Activated CD8-positive, alpha-beta T cell treated with anti-CD3 and anti-CD28 coated beads for 36 hours (primary cell): ENCODE measurements at places on chromosomes 11 and 22.

DNA sequence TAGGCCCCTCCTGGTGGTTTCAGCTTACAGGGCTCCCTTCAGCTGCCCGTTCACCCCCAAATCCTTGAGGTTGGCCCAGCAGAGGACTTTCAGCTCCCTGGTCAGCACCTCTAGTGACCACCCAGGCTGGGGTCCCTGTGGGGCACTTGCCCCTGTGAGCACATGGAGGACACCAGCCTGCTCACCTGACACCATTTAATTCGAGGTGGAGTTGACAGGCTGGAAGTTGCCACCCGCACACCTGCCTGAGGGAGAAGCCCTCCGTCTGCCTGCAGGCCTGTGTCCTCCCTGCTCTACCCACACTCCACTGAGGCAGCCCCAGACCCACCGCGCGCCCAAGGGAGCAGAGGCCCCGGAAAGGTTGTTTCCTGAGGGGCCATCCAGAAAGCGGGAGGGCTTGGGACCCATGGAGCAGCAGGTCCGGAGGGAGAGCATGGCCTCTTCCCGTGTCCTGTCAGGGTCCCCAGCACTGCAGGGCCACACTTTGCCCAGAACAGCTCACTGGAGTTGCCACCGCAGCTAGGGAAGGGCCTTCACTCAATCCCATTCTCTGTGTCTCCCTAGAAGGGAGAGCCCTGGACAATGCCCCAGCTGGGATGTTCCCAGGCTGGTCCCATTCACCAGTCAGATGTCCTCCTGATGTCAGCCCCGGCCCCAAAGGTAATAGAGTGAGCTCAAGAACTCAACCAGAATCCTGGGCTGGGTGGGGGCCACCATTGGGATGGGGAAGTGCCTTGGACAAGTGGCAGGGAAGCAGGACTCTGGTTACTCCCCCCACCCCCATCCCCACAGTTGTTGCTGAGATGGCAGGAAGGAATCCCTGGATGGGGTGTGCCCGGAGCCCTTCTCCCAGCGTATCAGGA, 82.4 kb downstream of the MED15 start:
- no peak for DNase-seq

DNA sequence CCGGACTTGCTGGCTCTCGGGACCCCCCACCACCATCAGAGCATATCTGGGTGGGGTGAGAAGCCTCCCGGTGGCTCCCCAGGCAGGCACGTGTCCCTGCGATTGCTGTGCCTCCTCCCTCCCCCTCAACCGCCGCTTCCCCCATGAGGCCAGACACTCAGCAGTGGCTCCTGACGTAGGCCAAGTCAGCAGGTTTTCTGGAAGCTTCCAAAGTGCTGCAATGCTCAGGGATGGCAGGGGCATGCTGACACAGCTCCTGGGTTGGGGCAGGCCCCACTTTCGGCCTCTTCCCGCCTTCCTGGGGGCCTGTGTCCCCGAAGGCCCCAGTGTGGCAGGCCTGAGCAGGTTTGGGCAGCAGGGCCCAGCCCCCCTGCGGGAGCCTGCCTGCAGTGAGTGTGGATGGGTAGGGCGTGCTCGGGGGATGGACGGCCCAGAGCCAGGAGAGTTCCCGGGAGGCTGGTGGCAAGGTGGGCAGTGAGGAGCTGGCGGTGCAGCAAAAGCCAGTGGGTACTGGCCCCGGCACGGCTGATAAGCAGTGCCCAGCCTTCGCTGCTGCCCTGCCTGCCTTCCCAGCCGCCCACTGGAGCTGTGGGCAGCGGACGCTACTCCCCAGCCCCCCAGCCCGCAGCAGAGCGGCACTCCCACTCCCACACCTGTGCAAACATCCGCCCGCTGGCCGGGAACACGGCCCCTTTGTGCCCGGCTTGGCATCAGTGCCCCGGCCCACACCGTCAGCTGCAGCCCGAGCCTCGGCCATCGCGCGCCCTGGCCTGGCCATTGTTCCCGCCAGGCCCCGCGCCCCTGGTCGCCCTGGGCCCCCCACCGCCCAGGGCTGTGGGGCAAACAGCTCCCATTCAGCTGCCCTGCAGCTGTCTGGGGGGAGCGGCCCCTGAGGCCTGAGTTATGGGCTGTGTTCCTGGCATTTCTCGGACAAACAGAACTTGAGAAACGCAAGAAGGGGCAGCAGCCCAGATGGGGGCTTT, 125.0 kb downstream of the KCNQ1OT1 start:
- DNase-seq: no peak

GRCh38 chr22:47210112-47210657, 447.7 kb downstream of the TBC1D22A start:
- DNase-seq: no peak

GRCh38 chr11:65867284-65868071, 5.1 kb downstream of the EFEMP2 start:
- peak; percentile 58 for DNase-seq

- DNase-seq: no peak
Measured at GRCh38 chr11:70033711-70034070, 44.4 kb upstream of the ANO1 start.

DNA sequence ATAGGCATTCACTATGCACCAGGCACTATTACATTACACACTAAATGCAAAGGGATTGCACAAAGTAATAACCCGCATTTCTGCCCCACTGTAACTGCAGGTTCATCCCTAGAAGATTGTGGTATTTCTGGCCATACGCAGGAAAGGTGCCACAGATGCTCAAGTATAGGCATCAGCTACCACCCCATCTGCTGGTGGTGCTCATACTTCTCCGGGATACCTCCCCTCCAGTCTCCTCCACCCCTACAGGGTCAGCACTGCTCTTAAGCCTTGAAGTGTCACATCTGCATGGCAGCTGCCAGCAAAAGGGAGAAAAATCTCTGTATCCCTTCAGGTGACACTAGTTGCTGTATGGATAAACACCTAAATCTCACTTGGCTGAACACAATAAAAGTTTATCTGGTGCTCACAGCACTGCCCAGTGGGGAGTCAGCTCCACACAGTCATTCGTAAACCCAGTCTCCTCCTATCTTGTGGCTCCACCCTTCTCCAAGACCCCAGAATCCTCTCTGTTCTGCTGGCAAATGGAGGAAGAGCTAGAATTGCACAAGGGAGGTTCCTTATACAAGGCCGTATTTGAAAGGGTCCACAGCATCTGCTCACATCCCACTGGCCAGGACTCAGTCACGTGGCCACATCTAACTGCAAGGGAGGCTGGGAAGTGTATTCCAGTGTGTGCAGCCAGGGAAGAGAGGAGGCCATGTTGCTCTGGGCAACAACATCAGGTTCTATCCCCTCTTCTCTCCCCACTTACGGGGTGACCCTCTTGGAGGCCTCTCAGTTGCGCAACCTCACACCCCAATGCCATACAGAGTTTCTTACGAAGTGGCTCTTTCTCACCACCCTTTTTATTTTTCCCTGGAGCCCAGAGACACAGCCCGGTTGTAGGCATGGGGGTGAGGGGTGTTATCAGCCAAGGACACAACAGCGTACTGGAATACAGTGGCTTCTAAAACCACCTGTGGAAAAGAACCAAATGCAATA, 114.7 kb downstream of the BUD13 start:
- DNase-seq: no peak

DNA sequence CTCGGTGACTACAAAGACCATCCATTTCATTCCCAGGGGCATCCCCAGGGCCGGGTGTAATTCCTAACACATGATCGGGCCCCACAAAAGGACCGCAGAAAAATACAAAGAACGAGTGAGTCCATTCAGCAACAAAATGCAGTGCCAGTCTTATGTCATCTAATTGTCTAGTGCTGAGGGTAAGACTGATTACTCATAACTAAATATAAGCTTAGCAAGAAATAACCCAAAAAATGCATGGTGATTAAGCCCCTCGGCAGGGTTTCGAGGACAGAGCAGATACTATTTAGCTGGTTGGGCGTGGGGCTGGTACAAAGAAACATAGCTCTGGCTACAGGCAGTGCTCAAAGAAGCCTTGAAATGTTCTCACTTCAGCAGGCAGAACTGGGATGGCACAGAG, 1078.9 kb downstream of the OPCML start:
- no peak for DNase-seq

- no peak for DNase-seq
Measured at GRCh38 chr11:130478881-130479280, 30.4 kb downstream of the ADAMTS15 start.

GRCh38 chr11:11537871-11538270, 83.9 kb downstream of the GALNT18 start:
- DNase-seq: no peak

- no peak for DNase-seq
Measured at GRCh38 chr22:46162771-46163556, 12.6 kb downstream of the PPARA start.

GRCh38 chr11:40285558-40285957, 1173.9 kb downstream of the LRRC4C start:
- no peak for DNase-seq

DNA sequence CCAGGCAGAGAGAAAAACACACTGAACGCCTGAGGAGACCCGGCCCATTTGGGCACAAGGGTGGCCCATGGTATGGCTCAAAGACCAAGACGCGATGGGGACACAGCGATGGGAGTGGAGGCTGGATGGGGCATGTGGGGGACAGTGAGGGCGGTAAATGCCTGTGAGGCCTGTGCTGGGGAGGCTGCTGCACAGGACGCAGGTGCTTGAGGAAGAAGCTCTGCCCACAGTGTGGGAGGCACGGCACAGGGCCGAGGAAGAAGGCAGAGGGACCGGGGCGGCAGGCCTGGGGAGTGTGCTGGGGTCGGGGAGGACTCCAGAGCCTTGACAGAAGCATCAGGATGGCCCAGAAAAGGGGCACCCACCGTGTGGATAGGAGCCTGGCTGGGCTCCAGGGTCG, 75.9 kb upstream of the WNT11 start:
- DNase-seq: no peak

GRCh38 chr11:125481531-125481930, 14.5 kb downstream of the FEZ1 start:
- no peak for DNase-seq

DNA sequence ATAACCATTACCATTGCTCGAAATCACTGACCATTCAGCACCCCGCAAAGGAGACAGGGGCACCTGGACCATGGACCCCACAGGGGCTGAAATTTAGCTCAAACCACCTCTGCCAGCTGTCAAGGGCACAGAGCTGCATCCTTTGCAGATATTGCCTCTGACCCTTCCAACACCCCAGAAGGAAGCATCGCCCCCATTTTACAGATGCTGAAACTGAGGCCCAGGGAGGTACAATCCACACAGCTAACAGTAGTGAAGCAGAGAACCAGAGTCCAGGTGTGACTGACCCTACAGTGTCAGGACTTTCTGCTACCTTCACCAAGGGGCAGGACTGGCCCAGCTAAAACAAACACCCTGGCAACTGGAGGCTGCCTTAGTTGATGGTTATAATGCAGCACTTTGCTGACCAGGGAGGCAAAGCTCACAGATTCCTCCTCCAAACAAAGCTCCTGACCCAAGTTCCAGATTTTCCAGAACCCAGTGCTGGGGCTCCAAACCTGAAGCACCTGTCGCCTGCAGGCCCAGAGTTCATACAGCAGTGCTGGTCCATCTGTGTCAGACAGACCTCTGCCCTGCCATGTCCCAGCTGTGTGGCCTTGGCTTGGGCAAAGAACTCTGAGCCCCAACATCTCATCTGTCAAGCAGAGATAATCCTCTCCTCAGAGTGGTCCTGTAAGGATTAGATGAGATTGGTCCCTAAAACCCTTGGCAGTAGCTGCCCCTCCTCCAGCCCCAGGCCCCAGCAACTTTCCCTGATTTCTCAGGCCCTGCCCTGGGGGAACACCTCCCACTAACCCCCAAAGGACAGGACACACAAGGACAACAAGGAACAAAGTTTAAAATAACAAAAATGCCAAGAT, 15.2 kb upstream of the ARAP1 start:
- no peak for DNase-seq

GRCh38 chr22:44398856-44399837, 86.4 kb upstream of the SHISAL1 start:
- DNase-seq: no peak

- DNase-seq: no peak
Measured at GRCh38 chr11:91296629-91297028, 928.0 kb upstream of the FAT3 start.

GRCh38 chr11:72140661-72141060, 5.1 kb downstream of the FOLR3 start:
- DNase-seq: no peak

GRCh38 chr11:68855205-68855981, 13.7 kb upstream of the CPT1A start:
- peak; percentile 21 for DNase-seq

- DNase-seq: no peak
Measured at GRCh38 chr11:36779791-36780190, 181.8 kb upstream of the RAG2 start.

GRCh38 chr22:45452565-45453379, 39.3 kb downstream of the RIBC2 start:
- DNase-seq: no peak

DNA sequence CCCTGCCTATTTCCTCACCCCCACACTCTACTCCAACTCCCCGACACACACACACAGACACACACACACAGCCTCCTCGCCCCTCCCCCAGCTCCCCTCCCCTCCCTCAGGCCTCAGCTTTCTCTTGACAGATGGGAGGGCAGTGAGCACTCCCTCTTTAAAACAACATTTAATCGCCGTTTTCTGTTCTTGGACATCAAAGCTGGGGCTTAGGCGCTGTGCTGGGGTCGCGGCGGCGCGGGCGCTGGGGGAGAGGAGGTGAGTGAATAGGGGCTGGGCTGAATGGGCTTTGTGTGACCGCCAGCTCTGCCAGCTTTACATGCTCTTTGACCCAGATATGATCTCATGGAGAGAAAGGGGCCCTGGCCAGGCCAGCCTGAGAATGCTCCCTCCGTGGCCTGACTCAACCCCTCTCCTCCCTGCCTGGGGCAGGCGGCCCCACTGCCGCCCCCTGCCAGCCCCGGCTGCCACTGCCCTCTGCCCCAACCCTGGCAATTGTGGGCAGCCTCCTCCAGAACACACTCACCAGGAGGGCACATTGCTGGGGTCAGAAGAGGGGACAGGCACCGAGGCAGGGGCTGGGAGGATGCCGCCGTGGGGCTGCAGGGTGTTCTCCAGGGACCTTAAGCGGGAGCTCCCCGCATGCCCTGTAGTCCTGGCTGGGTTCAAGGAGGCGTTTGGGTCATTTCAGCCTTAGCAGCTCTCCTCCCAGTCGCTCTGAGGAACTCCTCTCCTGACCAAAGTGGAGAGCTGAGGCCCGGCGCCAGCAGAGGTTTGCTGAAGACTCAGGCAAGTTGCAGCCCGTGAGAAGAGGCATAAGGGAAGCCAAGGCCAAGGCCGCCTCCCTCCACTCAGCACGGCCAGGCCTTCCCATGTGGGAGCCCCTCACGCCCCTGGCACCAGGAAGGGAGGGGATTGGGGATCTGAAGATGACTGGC, 38.3 kb upstream of the NNMT start:
- DNase-seq: no peak

- DNase-seq: no peak
Measured at GRCh38 chr11:21552911-21553310, 640.0 kb upstream of the ANO5 start.

GRCh38 chr11:66541892-66542291, 4.0 kb downstream of the ZDHHC24 start:
- DNase-seq: no peak
